NCI-H526 (cell line): ENCODE measurements at places on chromosomes 7 and 10.

DNA sequence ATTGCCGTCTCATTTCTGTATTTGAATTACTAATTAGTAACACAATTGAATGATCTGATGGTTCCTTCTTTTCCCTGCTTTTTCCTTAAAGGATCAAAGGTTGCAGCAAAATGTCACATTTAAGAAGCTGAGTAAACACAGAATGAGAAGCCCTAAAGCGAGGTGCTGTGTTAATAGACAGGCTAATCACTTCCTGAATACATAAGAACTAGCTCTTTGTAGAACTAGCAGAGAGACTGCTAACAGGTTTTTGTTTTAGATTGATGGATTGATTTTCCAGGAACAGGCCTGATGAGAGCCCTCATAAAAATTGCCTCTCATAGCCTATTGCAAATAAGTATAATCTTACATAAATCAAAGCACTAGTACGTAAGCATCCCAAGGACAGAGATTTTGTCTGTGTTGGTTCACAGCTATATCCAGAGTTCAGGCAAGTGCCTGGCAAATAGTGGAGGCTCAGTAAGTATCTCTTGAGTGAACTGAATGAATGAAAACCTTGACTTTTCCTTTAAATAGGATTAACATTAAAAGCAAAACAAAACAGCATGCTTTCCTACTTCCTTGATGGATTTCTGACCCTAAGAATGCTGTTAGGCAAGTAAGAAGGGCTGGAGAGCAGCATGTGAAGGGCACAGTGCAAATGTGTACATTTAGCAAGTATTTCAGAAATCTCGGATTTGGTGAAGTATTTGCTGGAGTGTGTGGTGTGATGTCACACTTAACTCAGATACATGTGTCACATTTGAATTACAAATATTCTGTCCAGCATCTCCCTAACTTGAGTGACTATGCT, 3.3 kb downstream of the TMEM229A start:
- no peak for DNase-seq

- DNase-seq, result no peak
Observed at GRCh38 chr7:1710936-1711335, 40.9 kb downstream of the ELFN1 start.

- DNase-seq, result no peak
Observed at GRCh38 chr10:77604063-77604462, 33.5 kb downstream of the KCNMA1 start.

GRCh38 chr7:46583656-46584055, 662.6 kb upstream of the IGFBP3 start:
- no peak for DNase-seq
